Psoas muscle (tissue), 8 donors: ENCODE measurements at places on chromosomes 4 and X. TPM values are rescaled to one million over a fixed set of nuclear protein-coding genes. Genes with fewer than 3 reads are reported as not detected.

Gene MAGEB18
- not detected for polyA plus RNA-seq

Gene ADH7
- not detected for polyA plus RNA-seq

Gene EGF
- polyA plus RNA-seq: 2.5 TPM

Gene RAB9B
- polyA plus RNA-seq: 1.7 TPM

Gene LINC00632
- polyA plus RNA-seq: 0.32 TPM

Gene RNF113A
- 14.8 TPM for polyA plus RNA-seq

Gene CTAG1A
- not detected for polyA plus RNA-seq

Gene CLCN5
- 4.2 TPM for polyA plus RNA-seq

Gene VGLL1
- not detected for polyA plus RNA-seq
